ENCODE measurements at places on chromosomes 1 and 21.

GRCh38 chr1:3085721-3086120 is 16.7 kb downstream of the PRDM16 start:
- DNase-seq = no peak

- no peak for DNase-seq
Measured at GRCh38 chr1:225578251-225578977, 74.5 kb downstream of the ENAH start.

DNA sequence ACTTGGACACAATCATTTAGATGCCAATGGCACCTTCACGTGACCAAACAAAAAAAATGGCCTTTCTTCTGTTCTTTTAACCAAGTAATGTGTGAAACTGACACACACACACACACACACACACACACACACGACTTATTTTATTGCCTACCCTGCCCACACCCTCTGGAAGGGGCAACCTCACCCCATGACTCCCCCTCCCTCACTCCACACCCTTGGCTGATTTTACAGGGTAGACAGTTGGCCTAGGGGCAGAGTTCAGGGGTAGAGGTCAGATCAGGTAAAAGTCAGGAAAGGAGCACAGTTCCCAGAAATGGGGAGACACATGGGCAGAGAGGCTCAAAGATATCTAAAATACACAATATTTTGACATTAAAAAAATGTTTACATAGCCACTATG is 144.8 kb upstream of the GJB5 start:
- no peak for DNase-seq

GRCh38 chr21:34782506-34783360 is 113.9 kb downstream of the CLIC6 start:
- DNase-seq = no peak

DNA sequence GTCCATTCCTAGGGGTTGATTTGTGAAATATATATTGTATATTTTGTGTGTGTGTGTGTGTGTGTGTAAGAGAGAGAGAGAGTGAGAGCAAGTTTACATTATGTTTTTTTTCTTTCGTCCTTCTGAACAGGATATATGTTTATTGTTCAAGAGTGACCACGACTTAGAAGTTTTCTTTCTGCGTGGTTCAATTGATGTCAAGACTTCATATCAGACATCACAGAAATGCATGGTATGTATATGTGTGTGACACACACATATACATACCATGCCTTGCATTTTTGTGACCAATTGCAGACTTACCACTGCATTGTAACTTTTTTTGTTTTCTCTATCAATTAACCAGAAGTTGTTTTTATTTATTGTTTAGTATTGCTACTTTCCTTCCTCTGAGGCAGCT is 2.5 kb downstream of the RASAL2 start:
- no peak for DNase-seq

- DNase-seq = peak; percentile 81
Measured at GRCh38 chr1:93814059-93814794, 64.8 kb downstream of the DNTTIP2 start.

DNA sequence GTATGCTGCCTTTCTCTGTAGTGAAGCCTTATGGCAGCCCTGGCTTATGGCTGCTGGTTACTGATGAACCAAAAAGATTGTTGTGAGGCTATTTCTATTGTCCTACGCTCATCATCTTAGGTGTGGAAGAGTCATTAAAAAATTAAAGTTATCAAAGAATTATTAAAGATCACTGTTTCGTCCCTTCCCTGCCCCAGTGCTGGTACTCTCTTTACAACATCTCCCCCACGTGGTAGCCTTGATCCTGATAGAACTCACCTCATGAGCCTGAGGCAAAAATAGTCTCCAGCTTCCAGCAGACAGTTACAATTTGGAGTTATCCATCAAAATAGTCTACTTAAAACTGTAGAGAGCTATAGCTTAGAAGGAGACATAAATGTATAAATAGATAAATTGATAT is 201.5 kb downstream of the S1PR1 start:
- DNase-seq = no peak

DNA sequence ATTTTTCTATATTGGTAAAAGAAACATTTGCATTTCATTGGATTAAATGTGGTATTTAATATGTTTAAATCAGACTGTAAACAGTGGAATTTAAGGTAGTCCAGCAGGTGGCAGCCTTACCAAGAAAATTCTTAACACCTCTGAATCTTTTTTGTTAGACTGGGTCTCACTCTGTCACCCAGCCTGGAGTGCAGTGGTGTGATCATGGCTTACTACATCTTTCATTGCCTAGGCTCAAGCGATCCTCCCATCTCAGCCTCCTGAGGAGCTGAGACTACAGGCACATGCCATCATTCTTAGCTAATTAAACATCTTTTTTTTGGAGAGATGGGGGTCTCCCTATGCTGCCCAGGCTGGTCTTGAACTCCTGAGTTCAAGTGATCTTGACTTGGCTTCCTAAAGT is 98.8 kb downstream of the RABGAP1L start:
- peak; percentile 45 for DNase-seq

DNA sequence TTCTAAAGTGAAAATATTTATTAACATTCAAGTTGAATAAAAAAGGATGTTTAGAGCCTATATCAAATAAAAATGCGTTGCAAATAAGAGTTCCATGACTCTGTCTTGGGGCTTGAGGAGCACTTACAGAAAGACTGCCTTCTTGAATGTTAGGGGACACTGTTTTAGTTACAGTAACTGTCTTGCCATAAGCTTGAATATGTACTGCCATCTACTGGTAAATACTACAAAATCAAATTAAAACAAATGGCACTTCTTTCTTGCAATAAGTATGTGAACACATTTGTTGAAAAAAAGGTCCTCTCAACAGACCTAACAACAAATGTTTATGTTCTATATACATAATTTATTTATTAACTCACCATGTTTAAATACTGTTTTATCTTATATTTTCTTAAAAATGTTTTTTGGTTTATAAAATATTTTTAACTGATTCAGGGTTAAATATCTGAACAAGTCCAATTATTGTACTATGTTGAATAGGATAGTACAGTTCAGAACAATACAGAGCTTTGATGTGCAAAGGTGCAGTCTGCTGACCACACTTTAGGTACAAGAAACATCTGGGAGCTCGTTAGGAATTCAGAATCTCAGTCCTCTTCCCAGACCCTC is 199.5 kb downstream of the LRRIQ3 start:
- peak; percentile 15 for DNase-seq

DNA sequence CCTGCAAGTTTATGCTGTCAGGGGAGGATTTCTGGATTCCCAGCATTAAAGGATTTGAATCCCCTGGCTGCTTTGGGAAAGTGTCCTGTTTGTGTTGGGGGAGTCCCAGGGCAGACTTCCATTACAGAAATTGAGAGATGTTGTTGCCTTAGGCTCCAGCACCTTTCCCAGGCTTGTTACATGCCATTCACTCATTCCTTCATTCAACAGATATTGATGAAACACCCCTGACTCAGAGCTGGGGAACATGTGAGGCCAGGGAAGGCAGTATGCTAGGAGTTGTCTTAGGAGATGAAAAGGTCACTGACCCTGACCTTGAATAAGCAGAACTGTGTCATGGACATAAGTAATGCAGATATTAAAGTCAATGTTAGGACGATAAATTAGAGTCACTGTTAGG is 161.7 kb downstream of the NTMT2 start:
- DNase-seq = no peak

DNA sequence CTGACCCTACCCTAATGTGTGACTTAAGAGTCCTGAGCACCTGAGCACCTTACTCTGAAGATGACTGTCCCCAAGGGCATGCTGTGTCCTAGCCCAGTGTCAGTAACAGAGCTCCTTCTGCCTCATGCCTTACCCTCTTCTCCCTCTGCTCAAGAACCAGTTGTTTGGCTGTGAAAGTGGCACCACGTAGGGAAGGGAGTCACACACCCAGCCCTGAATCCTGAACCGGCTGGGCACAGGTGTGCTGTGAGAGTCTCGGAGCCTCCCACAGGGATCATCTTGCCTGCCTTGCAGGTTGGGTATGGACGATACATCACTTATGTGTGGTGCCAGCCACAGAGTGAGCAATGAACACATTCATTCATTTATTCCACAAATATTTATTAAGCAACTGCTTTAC is 220.6 kb downstream of the DYRK1A start:
- DNase-seq = no peak

- no peak for DNase-seq
Measured at GRCh38 chr21:42056468-42056867, 14.6 kb upstream of the UMODL1 start.

- peak; percentile 55 for DNase-seq
Measured at GRCh38 chr1:193569096-193569982, 382.9 kb upstream of the B3GALT2 start.

DNA sequence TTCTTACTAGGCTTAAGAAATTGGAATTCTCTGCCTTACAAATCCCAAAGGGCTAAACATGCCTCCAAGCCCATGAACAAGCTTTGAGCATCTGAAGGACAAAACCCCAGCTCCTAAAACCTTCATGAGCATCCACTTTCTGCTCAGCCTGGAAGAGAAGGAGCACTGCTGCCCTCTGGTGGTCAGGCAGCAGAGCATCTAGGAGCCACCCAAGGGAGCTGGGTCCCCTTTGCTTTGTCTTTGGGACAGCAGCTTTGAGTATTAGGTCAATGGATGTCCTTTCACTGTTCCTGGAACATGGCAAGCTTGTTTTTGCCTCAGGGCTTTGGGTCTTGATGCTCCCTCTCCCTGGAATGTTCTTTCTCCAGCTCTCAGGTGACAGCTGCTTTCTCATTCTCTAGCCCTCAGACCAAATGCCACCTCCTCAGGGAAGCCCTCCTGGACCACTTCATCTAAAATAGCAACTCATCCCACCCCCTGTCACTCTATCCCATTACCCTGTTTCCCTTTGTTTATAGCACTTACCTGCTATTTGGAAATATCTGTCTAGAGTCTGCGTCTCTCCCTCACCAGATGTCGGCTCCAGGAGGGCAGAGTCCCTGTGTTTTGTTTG is 25.7 kb downstream of the RAB7B start:
- peak; percentile 74 for DNase-seq

DNA sequence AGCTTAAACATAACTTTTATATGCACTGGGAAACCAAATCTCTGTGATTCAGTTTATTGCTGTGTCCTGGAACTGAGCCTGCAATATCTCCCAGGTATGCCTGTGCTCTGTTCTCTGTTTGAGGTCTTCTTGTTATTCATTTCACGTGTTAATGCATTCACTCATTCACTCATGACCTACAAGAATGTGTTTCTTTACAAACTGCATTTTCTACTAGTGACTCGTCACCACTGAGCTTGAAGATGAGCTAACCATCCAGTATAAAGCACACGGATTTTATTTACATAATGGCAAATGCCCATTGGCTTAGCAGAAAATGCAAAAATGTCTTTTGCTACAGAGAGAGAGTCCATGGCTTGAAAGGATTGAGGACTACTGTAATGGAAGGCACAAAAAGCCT is 75.0 kb upstream of the DUSP10 start:
- DNase-seq = no peak

DNA sequence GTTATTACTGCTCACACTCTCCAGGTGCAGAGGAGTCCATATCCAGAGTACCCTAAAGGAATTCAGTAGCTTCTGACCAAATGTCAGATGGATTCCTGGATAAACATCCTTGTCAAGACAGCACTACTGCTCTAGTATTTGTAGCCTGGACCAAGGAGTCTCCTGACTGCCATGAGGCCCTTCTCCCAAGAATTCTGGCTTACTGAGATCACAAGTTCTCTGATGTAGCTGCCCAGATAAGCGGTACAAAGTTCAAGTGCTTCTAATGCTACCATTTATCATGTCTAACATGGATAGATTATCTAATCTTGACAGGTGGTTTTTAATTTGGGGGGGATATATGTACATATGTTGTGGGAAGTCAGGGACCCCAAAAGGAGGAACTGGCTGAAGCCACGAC is 196.6 kb upstream of the HMCN1 start:
- DNase-seq = no peak

- DNase-seq = no peak
Measured at GRCh38 chr1:236491469-236492136, 32.2 kb upstream of the LGALS8 start.

- no peak for DNase-seq
Measured at GRCh38 chr1:32897082-32898049, 3.8 kb downstream of the TMEM54 start.

- DNase-seq = peak; percentile 48
Measured at GRCh38 chr1:173202424-173203145, 4.5 kb downstream of the TNFSF4 start.
